ENCODE measurements at places on chromosomes 12 and 14. TPM values are rescaled to one million over a fixed set of nuclear protein-coding genes. Genes with fewer than 3 reads are reported as not detected.

Gene C3AR1
- not detected for total RNA-seq

Gene SPIC
- total RNA-seq: not detected

Gene MDM1
- 8.2 TPM for total RNA-seq

Gene SPX
- total RNA-seq: 1.2 TPM

Gene DLK1
- 0.15 TPM for total RNA-seq
